ENCODE measurements at places on chromosomes 12 and 14. TPM values are rescaled to one million over a fixed set of nuclear protein-coding genes. Genes with fewer than 3 reads are reported as not detected.

Gene OR10A7
- not detected for total RNA-seq

Gene VWF
- not detected for total RNA-seq

Gene BCL2L2
- total RNA-seq = 0.55 TPM

Gene CABP1
- 0.24 TPM for total RNA-seq

Gene ASIC1
- 1.1 TPM for total RNA-seq

Gene KRT72
- 0.17 TPM for total RNA-seq

Gene NPFF
- total RNA-seq = 0.58 TPM

Gene GALNT16
- not detected for total RNA-seq

Gene PLD4
- total RNA-seq = not detected

Gene SLC6A15
- total RNA-seq = 0.17 TPM

Gene ERBB3
- 0.82 TPM for total RNA-seq

Gene FAM90A1
- 0.41 TPM for total RNA-seq

Gene PRKD1
- not detected for total RNA-seq

Gene RPL10L
- total RNA-seq = not detected

Gene IL31
- total RNA-seq = 3.8 TPM

Data from activated CD4-positive, alpha-beta memory T cell treated with anti-CD3 and anti-CD28 coated beads for 36 hours (primary cell).